Liver (tissue), 10 donors: ENCODE measurements at places on chromosomes 12 and 14.
A peak's percentile ranks its signal among the peaks of the same experiment; 100 is the strongest.

GRCh38 chr14:60220084-60220483, 28.9 kb upstream of the PPM1A start:
- no peak overlapping the region for H3K4me3 ChIP-seq
- H3K27ac ChIP-seq: no peak overlapping the region
- DNase-seq: no peak
- H3K27me3 ChIP-seq: no peaks in the 10 kb centered on the region
- no peaks in the 10 kb centered on the region for H3K36me3 ChIP-seq

DNA sequence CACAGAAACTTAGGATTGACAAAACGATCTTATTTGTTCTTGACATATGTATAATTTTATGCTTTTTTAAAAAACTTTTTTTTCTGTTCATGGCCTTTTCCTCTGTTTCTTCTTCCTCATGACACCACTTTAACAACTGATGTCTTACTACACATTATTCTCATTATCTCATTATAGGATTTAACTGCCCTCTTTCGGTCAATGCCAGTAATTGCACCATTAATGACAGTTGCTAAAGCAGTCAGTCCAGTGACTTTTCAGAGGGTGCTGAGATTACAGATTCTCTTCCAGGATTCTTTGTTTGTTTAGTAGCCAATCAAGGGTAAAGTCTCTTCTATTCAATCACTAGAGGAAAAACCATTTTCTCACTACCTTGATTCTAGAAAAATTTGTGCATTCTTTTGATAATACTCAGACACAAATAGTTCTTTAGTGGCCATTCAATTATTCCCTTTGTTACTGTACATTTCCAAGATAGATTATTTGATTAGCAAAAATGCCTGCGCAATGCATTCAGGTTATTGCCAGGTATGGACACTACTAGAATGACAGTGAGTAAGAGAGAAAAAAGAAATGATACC, 50.1 kb downstream of the KLRG1 start:
- no peak overlapping the region for H3K27ac ChIP-seq
- H3K4me1 ChIP-seq: no peaks in the 10 kb centered on the region
- no peak for DNase-seq
- no peak overlapping the region for H3K4me3 ChIP-seq
- H3K36me3 ChIP-seq: no peaks in the 10 kb centered on the region

DNA sequence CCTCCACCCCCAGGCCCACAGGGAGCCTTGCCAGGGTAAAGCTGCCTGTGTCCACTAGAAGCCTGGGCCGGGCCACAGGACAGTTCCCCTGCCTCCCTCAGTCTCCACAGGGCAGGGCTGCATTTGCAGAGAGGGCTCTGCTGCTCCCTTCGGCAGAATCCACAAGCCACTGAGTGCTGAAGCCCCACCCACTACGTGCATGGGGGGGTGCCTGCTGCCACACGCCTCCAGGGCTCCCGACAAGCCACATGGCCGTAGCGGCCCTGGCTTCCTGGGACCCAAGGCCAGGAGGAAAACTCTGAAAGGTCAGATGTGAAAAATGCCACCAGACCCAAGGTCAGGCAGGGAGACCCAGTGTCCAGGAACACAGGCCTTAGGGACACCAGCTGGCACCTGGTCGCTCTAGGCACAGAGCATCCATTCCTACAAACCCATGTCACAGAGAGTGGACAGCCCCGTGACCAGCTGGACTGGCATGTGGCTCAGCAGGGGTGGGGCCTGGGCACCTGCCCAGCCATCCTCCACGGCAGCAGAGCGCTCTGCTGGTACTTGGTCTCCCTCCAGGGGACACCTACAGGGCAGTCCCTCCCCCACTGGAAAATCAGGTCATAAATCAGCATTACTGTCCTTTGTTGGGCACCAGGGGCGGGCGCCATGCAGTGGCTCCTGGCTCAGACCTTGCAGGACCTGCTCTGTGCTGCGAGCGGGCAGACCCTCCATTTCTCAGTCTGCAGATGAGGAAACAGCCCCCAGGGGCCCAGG, 42.9 kb downstream of the CCDC85C start:
- no peak for DNase-seq
- H3K27ac ChIP-seq: peak overlapping the region; percentile 73
- H3K36me3 ChIP-seq: no peaks in the 10 kb centered on the region
- H3K27me3 ChIP-seq: no peaks in the 10 kb centered on the region
- peaks cover 82% of the 10 kb centered on the region for H3K4me1 ChIP-seq
- H3K4me3 ChIP-seq: no peak overlapping the region

DNA sequence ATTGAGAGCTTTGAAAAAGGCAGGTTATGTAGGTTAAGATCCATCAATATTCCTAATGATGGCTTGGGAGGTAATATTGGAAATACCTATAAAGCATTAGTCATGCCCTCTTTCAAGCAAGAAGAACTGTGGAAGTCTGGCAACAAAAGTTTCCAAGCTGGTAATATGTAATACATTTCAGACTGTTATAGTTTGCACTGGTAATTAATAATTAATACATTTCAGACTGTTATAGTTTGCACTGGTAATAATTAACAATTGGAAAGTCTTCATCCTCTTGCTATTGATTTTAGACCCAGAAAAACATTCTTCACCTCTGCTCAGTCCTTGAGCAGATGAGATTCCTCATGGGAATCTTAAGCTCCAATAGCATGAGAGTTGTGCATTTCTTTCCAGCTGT, 29.0 kb upstream of the WDR89 start:
- DNase-seq: no peak
- H3K36me3 ChIP-seq: no peaks in the 10 kb centered on the region
- no peak overlapping the region for H3K4me3 ChIP-seq
- no peaks in the 10 kb centered on the region for H3K27me3 ChIP-seq
- H3K4me1 ChIP-seq: peaks cover 17% of the 10 kb centered on the region

- no peak overlapping the region for H3K27ac ChIP-seq
- no peak for DNase-seq
- H3K4me1 ChIP-seq: no peaks in the 10 kb centered on the region
- H3K4me3 ChIP-seq: no peak overlapping the region
- H3K27me3 ChIP-seq: no peaks in the 10 kb centered on the region
- no peaks in the 10 kb centered on the region for H3K36me3 ChIP-seq
Observed at GRCh38 chr12:47035484-47035883, 43.9 kb upstream of the PCED1B start.

GRCh38 chr12:92630968-92631367, 71.8 kb upstream of the PLEKHG7 start:
- no peaks in the 10 kb centered on the region for H3K4me1 ChIP-seq
- no peak overlapping the region for H3K4me3 ChIP-seq
- H3K27me3 ChIP-seq: no peaks in the 10 kb centered on the region
- H3K36me3 ChIP-seq: no peaks in the 10 kb centered on the region

DNA sequence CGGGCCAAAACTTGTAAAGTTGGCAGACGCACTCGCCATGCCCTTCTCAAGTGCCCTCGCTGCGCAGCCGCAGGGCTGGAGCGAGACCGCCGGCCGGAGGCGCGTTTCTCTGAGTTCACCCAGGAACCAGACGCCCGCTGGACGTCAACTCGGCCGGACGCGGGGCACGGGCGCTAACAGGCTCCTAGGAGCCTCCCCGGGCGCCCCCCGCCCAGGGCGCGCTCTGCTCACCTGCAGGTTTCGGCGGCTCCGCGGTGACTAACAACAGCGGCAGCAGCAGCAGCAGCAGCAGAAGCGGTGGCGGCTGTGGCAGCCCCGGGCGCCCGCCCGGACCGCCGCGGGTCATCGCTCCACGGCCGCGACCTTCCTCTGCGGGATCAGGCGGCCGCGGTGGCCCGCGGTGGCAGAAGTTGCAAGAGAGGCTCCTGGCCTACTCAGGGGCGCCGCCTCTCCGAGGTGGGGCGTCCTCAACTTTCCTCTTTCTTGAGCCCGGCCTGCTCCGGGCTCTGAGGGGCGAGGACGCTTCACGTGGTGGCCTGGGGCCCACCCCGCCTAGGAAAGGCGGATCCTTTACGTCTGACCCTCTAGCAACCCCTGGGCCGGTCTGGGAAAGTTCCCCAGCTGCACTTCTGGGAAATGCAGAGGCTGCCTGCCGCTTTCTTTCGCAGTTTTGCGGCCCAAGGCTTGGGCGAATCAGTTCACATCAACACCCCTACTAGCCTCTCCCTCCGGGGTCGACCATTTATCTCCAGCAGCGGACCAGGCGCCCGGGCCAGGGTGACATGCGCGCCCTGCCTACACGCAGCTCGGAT, at the start of gene PLBD1:
PLBD1 (minus strand) TSS at position 533 of the 812 bp plus-strand sequence; CDS start at position 346, 187 bp downstream.
- H3K36me3 ChIP-seq: no peaks in the 10 kb centered on the region
- H3K27ac ChIP-seq: peak within 1 kb of the TSS; percentile 65
- DNase-seq: peak; percentile 44
- H3K27me3 ChIP-seq: no peaks in the 10 kb centered on the region

- no peak overlapping the region for H3K27ac ChIP-seq
- DNase-seq: no peak
- peaks cover 9% of the 10 kb centered on the region for H3K4me1 ChIP-seq
- H3K27me3 ChIP-seq: no peaks in the 10 kb centered on the region
- no peak overlapping the region for H3K4me3 ChIP-seq
- H3K36me3 ChIP-seq: no peaks in the 10 kb centered on the region
Observed at GRCh38 chr12:42285431-42285830, 40.5 kb downstream of the ZCRB1 start.

DNA sequence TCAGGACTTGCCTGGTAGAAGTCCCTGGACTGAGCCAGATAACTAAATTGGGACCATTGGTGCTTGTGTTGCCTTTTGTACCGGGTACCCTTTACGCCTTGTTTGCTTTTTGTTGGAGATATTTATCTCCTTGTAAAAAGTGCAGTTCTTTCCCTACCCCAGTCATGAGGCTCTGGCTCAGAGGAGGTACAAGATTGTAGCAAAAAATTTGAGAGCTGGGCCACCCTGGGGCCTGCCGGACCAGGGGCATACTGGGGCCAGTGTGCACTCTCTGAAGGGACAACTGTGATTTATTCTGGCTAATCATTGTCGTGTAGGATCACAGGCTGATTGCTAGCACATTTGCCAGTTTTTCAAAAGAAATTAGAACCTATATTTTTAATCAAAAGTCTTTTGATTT, 13.2 kb downstream of the TPCN1 start:
- no peak for DNase-seq
- H3K4me1 ChIP-seq: peaks cover 41% of the 10 kb centered on the region
- H3K27ac ChIP-seq: no peak overlapping the region
- H3K4me3 ChIP-seq: no peak overlapping the region
- peaks cover 2% of the 10 kb centered on the region for H3K36me3 ChIP-seq
- no peaks in the 10 kb centered on the region for H3K27me3 ChIP-seq

DNA sequence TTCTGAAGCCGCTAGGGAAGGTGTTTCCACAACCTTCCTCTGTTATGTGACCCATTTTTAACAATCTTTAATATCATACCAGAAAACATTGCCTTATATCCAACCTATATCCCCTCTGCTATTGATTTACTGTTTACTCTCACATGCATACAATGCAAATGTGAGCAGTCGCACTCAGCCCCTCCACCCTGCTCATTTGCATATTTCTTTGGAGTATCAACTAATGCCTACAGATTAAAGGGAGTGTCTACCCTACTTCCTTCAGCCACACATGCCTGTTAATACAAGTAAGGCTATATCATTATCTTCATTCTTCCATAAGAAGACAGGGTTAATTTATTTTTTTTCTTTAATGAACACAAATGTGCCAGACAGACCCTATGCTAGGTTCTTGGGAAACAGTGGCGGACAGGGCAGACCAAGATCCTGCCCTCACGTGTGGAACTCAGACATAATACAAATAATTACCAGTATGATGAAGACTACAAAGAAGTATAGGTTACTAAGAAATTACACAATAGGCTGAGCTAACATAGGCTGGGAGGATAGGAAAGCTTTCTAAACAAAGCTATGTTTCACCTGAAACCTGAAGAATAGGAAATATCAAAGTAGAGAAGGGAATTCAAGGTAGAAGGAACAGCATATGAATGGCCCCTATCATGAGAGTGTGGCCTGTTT, 107.3 kb upstream of the MDM1 start:
- H3K4me3 ChIP-seq: no peak overlapping the region
- no peaks in the 10 kb centered on the region for H3K27me3 ChIP-seq
- H3K27ac ChIP-seq: no peak overlapping the region
- no peak for DNase-seq
- no peaks in the 10 kb centered on the region for H3K4me1 ChIP-seq

GRCh38 chr14:78524766-78525165, 354.6 kb downstream of the NRXN3 start:
- H3K36me3 ChIP-seq: no peaks in the 10 kb centered on the region
- no peaks in the 10 kb centered on the region for H3K27me3 ChIP-seq
- no peak overlapping the region for H3K4me3 ChIP-seq

DNA sequence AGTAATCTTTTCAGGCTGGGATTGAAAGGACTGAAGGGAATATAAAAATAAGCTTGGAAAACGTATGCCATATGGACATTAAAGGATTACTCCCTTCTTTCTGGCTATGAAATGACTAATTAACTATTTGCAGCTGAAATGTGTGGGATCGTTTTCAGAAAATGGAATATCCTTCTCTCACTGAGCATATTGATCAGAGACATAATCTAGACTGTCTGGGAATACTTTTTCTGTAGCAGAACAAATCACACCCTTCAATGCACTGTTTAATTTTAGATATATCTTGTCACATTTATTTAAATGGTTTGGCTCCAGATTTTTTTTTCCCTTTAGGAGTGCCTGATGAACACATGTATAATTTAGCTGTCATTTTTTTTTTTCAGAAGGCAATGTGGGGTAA, 10.8 kb upstream of the ACTR10 start:
- no peak overlapping the region for H3K4me3 ChIP-seq
- no peak overlapping the region for H3K27ac ChIP-seq
- no peaks in the 10 kb centered on the region for H3K4me1 ChIP-seq
- no peaks in the 10 kb centered on the region for H3K27me3 ChIP-seq

DNA sequence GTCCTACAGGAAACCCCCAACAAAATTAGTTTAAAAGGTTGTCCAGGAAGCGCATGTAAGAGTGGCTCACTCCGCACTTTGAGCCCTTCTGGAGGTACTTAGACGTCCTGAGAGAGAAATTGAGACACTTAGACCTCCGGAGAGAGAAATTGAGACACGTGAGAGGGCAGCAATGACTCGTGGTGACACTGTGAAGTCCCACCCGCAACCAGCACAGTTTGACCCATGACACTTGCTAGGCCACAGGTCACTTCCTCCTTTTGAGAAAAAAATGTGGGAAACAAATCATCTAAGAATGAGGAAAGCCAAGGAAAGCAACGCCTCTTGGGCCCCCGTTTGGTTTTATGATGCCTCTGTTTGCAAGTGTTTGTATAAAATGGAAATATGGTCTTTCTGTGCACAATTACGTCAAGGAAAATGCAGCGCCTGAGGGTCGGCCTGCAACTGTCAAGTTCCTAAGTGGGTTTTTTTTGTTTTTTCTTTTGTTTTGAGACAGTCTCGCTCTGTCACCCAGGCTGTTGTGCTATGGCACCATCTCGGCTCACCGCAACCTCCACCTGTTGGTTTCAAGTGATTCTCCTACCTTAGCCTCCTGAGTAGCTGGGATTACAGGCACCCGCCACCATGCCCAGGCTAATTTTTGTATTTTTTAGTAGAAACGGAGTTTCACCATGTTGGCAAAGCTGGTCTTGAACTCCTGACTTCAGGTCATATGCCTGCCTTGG, 13.6 kb upstream of the CDCA4 start:
- DNase-seq: no peak
- no peaks in the 10 kb centered on the region for H3K4me1 ChIP-seq
- H3K27me3 ChIP-seq: peaks cover 3% of the 10 kb centered on the region
- H3K27ac ChIP-seq: no peak overlapping the region
- no peak overlapping the region for H3K4me3 ChIP-seq

DNA sequence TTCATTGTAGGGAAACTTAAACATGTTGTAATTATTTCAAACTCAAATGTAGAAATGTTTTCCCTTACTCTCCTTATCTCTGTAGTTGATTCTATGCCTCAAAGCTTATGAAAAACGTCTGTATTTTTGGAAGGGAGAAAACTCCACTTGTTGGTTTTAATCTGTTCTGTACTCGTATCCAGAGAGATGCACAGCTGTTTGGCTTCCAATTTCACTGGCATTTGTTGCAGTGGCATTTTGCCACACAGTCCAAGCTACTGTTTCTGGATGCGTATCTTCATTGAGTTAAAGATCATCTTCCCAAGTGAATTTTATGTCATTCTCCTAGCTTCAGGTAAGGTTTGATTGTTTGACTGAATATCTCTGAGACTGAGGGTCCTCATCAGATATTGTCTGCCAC, 481.4 kb downstream of the TRHDE start:
- H3K27ac ChIP-seq: no peak overlapping the region
- no peak for DNase-seq
- H3K4me3 ChIP-seq: no peak overlapping the region
- no peaks in the 10 kb centered on the region for H3K27me3 ChIP-seq
